Activated CD4-positive, alpha-beta T cell treated with anti-CD3 and anti-CD28 coated beads for 4 hours (primary cell): ENCODE measurements at places on chromosomes 5 and 9.
A peak's percentile ranks its signal among the peaks of the same experiment; 100 is the strongest.

GRCh38 chr5:160833806-160834205 lies 18.2 kb downstream of the ATP10B start:
- DNase-seq = no peak

DNA sequence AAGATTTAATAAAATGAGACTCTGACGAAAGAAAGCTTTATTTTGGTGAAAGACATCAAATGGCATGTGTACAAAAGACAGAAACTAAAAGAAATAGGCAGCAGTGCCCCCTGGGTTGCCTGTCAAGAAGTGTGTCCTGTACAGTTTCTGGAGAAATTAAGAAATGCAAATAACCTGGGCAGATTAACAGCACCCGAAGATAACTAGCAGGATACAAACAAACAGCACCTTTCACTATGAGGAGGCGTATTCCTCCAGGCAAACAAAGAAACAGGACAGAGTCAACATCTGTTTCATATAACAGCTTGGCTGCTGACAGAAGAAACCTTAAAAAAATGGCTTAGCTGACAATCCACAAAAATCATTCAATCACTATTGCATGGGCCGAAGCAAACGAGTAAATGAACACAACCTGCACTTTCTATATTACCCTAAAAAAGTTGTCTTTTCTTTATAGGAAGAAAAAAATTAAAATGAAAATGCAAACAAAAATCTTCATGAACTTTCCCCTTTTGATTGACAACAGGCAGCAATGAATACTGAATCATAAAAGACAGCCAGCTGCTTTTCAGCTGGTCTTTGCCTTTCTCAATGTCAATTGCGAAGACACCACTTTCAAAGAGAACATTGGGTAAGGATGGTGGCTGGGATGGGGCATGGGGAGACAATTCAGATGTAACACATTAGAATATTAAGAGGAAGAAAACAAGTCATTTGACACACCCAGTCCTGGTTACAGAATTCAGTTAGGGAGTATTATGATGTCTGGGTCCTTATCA lies 162.1 kb downstream of the ARL15 start:
- DNase-seq = no peak

- DNase-seq = no peak
These were observed 43.9 kb downstream of the FAM169A start for GRCh38 chr5:74822288-74822687.

DNA sequence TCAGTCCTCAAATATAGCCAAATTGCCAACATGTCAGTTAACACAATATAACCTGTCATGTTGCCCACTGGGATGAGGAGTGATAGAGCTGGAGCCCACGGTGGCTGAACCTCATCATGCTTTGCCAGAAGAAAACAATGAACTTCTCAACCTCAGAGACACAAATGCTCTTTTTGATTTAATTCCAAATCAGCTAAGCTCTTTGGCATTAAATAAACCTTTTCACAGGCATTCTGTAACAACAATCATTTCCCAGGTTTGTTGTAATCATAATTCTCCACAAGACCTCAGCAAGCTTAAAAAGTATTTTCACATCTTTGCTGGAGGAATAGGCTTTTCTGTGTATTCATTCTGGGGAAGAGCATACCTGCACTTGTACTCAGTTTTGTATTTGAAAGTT lies 830.9 kb downstream of the MAT2B start:
- no peak for DNase-seq

GRCh38 chr9:16830806-16831205 lies 39.7 kb downstream of the BNC2 start:
- no peak for DNase-seq

DNA sequence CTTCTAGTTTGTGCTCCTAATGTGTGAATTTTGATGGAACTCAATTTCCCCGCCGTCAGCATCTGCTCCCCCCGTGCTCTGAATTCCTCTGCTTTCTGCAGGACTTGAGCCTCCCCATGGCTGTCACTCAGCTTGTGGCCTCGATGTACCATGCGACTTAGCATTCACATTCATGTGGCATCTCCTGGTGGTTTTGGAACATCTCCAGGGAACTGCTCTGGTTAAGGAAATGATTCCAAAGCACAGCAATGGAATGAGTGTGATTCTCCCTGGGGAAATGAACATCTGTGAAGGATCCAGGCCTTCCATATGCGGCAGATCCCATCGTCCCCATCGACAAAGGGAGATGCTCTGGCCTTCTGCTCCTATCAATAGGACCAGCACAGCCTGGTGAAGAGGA lies 119.0 kb downstream of the ENTREP1 start:
- DNase-seq = no peak

GRCh38 chr5:159240301-159240870 lies 22.7 kb upstream of the UBLCP1 start:
- DNase-seq = peak; percentile 9

DNA sequence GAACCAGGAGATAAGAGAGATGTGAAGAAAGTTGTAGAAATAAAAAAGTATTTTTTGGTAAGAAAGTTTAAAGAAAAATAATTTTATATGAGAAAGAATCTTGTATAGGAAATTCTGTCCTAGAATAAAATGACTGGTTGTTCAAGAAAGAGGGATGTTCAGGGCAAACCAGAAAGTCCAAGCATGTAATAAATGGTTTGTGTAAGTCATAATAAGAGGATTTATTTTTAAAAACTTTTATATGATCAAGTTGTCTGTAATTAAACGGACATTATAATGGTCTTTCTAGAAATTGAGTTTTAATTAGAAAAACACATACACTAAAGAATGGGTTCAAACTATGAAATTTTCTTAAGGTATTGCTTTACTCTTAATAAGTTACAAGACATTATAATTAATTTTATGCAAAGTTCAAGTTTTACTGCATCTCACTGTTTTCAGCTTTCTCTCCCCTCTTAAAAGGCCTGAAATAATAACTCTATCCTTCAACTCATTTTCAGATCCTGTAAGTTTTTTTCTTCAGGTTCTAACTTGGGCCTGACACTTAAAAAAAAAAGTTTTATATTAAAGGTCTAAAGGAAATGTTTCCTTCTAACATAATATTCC lies 56.1 kb upstream of the ZNF300 start:
- no peak for DNase-seq

- no peak for DNase-seq
These were observed 132.1 kb upstream of the RUSC2 start for GRCh38 chr9:35357826-35358225.

- DNase-seq = no peak
These were observed 280.3 kb upstream of the CDH9 start for GRCh38 chr5:27318701-27319100.

DNA sequence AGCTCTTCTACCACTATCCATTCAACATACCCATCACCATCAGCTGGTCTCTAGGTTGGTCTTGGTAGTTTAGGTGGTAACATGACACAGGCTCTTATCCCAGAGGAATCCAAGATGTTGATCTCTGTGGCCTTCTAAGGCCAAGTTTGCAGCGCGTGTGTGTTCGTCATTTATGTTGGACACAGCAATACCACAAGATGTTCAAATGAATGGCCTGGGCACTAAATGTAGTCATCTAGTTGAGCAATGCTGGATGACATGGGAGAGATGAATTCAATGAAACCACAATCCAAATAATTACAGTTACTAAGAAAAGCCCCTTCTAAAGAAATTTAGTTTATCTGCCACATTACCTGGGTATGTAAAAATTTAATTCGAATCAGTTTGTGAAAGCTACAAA lies 292.4 kb downstream of the MRPS30 start:
- DNase-seq = no peak

GRCh38 chr5:133969654-133970324 lies 1.4 kb upstream of the C5orf15 start:
- no peak for DNase-seq

DNA sequence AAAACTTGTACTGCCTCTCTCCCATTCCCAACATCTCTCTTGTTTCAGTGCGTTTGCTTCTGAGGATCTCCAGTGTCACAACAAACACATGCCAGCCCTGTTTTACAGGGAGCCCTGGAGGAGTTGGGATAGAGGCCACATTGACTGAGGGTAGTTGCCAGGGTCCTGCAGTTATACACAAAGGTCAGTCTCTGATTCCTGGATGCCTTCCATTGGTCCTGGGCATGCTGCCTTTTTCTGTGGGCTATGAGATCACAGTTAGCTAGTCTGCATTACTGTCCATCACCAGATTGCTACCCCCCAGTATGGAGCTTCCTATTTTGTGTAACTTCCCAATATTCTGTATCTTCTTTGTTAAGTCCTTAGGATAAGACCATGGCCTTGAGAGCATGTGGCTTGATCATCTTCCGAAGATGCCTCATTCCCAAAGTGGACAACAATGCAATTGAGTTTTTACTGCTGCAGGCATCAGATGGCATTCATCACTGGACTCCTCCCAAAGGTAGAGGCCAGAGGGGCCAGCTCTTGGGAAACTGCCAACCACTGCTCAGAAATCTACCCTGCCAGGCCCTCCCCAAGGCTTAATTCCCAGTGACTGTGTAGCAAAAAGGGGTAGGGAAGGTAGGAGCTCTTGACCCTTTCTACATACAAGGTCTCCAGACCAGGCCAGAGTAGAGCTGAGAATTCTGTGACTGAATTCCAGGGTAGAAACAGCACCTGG lies 9.5 kb downstream of the NUDT2 start:
- DNase-seq = no peak

GRCh38 chr9:129609486-129610212 lies 11.3 kb downstream of the C9orf50 start:
- peak; percentile 65 for DNase-seq

- no peak for DNase-seq
These were observed 5.2 kb downstream of the IL13 start for GRCh38 chr5:132662925-132663770.

DNA sequence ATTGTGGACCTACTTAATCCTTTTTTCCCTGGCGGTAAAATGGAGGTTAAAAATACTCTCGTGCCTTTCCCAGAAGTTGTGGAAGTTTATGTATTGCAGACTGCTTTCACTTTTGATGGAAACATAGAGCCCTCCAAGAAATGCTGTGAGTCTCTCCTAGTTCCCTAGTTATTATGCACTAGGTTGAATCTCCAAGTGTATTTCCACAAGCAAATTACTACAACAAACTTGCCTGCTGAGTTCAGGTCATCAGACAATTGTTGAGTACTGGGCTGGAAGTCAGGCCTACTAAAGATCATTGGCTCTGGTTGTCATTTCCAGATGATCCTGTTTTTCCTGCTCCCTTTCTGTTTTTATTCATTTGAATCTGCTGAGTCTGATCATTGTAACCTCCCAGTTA lies 104.1 kb downstream of the CD180 start:
- no peak for DNase-seq

DNA sequence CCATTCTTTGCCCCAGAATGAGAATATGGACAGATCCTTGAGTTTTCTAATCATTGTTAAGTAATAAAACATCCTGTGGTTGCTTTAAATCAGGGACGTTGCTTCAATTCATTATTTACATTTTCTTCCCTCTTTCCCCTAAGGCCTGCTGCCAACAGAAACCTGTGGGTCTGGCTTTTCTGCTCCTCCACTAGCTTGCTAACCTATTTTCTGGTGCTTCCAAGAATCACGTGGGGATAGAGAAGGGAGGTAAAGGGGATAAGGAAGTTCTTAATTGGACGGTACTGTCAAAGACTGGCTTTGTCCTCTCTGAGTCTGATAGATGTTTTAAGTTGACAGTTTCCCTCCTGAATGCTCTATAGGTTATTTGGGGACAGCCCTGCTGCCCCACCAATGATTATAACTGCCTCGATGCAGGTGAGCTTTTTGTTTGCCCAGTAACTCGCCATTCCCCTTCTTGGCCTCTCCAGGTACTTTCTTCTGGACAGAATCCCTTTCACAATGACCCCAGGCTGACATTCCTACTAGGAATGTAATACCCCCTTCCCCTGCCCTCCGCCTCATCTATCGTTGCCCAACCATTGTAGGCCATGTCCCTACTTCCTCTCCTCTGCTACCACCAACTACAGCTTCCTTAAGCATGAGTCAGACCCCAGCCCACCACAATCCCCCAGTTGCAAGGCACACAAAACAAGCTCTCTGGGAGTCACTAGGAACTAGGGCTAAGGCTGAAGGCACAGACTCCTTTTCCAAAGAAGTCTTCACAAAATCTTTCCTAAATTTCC lies 19.9 kb upstream of the CPEB4 start:
- no peak for DNase-seq

DNA sequence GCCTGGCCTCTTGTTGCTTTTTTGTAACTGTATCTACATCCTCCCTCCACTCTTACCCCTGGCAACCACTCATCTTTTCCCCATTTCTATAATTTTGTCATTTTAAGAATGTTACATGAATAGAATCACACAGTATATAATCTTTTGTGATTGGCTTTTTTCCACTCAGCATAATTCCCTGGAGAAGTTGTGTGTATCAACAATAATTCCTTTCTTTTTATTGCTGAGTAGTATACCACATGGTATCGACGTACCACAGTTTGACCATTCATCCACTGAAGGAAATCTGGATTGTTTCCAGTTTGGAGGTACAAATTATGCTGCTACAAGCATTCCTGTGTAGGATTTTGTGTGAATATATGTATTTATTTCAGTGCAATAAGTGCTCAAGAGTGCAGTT lies 21.7 kb upstream of the ENTREP1 start:
- DNase-seq = no peak

- no peak for DNase-seq
These were observed 249.8 kb upstream of the ZNF608 start for GRCh38 chr5:124996023-124996763.

GRCh38 chr5:126615286-126615685 lies 14.5 kb downstream of the PHAX start:
- no peak for DNase-seq

DNA sequence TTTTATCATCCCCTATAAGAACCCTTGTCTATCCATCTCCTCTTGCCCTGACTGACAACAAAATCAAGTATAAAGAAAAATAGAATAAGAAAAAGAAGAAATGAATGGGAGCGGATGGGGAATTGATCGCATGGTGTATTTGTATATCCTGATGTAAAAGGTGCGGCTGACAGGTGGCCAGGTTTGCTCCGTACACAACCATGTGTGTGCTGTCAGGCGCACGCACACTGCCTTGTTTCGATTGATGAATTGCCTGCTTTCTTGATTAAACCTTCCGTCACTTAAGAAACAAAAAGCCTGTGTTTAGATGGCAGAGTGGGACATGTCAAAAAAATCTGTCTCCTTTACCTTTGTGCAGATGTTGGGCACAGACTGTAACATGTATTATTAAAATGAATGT lies 102.6 kb downstream of the MVB12B start:
- no peak for DNase-seq

DNA sequence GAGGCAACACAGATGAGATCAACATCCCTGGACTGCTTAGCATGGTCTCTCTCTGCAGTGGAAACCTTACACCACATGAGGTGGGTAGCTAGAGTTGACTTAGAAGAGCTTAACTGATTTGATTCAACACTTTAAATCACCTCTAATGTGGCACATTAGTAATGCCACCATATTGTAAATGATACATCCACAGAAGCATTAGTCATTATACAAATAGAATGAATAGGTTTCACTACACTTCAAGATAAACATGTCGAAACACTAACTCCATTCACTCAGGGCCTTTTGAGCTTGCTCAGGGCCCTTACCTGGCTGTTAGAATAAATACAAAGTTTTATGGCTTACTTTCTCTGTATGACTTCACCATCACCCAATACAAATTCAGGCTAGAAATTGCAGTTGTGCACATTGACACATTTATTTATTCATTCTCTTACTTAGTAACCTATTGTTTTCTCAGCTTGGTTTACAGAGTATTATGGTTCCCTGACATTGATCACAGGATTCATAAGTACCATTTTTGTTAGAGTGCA lies 9.3 kb upstream of the SMAD5 start:
- DNase-seq = no peak

GRCh38 chr5:170315154-170315553 lies 17.6 kb upstream of the LCP2 start:
- DNase-seq = no peak

GRCh38 chr5:91266184-91266705 lies 116.9 kb downstream of the ARRDC3 start:
- DNase-seq = no peak
